ENCODE measurements at places on chromosomes 2 and 18. TPM values are rescaled to one million over a fixed set of nuclear protein-coding genes. Genes with fewer than 3 reads are reported as not detected.

- DNase-seq: no peak
Observed at GRCh38 chr2:38074058-38074763, 1.7 kb downstream of the CYP1B1 start.

DNA sequence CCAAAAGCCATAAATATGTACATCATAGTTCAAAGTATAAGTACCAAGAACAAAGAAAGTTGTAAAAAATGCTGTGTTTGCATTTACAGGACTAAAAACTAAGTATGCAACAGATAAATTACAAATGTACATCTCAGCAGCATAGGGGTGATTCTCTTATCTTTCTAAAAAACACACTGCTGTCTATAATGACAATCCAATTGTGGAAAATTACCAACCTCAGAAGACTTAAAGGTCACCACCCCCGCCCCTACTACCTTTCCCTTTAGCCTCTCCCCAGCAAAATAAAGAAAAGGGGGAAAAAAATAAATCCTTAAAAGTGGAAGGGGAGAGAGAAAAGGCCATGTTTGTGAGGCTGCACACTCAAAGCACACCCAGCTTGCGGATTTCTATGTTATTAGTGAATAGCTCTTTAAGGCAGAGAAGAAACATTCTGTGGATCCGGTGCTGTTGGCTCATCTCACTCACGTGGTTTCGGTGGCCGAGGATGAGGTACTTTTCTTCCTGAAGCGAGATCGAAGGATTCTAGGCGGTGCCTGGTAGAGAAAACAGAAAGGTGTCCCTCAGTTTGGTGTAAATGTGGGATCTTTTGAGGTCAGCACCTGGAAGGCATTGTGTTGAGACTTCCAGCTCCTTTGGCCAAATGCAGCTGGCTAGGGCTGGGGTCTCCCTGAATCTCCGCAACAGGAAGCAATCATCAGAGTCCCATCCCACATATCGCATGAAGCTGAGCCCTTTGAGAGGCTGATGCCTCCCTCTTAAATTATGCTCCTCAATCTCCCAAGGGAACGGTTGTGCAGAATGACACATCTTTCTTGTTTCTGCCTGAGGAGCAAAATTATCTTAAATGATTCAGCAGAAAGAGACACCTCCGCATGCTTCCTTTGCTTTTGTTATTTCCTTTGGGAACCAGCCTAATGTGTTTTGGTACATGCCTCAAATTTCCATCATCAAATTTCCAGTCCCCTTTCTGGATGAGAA lies 17.6 kb downstream of the MRPL35 start:
- DNase-seq: no peak

DNA sequence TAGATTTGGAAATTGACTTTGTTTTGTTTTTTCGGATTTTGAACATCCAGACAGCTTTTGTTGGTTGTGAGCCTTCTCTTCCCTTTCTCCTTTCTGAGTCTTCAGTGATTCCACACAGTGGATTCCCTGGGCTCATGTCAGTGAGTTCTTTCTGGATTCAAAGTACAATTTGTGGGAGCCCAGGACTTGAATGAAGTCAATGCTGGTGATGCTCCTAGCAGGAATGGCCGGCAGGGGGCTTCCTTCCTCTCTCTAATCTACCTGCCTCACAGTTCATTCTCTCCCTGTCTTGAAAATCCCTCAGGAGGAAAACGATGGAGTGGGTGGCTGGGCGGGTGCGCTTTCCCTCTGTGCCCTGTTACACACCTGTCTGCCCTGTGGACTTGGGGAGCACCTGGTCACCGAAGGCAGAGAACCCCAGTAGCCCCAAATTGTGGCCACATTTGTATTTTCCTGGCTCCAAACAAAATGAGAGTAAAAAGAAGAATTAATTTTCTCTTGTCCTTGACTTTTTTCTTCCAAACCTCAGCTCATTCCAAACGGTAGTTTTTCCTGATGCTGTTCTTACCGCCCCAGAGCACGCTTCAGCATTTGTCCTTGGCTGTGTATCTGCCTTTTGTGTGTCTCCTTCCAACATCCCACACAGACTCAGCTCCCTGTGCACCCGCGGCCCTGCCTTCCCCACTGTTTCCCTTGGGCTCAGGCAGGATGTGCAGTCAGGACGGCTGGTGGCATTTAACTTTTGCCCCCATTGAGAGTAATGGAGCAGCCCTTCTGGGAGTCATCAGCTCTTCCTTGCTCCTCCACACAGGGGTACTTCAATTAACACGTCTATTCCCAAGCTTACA lies 86.6 kb downstream of the MARCO start:
- DNase-seq: no peak

- no peak for DNase-seq
Observed at GRCh38 chr18:59140302-59140885, 710 bp downstream of the SEC11C start.

GRCh38 chr2:102438578-102438977 lies 15.6 kb downstream of the IL18RAP start:
- DNase-seq: no peak

GRCh38 chr2:167759531-167759930 lies 487.9 kb downstream of the STK39 start:
- DNase-seq: no peak

GRCh38 chr2:102069311-102069974 lies 73.1 kb upstream of the IL1R1 start:
- DNase-seq: no peak

- DNase-seq: no peak
Observed at GRCh38 chr2:1745171-1746023, 1.1 kb upstream of the PXDN start.

GRCh38 chr2:216139884-216140283 lies 30.7 kb downstream of the XRCC5 start:
- DNase-seq: no peak

GRCh38 chr2:76516861-76517573 lies 806.3 kb upstream of the GCFC2 start:
- no peak for DNase-seq

GRCh38 chr2:60341151-60341550 lies 212.3 kb downstream of the BCL11A start:
- DNase-seq: peak; percentile 5

GRCh38 chr2:169110419-169110818 lies 41.1 kb downstream of the DHRS9 start:
- no peak for DNase-seq

GRCh38 chr2:109176928-109177327 lies 47.9 kb downstream of the SH3RF3 start:
- DNase-seq: no peak

GRCh38 chr2:26905341-26906198 lies 57.6 kb downstream of the DPYSL5 start:
- no peak for DNase-seq

DNA sequence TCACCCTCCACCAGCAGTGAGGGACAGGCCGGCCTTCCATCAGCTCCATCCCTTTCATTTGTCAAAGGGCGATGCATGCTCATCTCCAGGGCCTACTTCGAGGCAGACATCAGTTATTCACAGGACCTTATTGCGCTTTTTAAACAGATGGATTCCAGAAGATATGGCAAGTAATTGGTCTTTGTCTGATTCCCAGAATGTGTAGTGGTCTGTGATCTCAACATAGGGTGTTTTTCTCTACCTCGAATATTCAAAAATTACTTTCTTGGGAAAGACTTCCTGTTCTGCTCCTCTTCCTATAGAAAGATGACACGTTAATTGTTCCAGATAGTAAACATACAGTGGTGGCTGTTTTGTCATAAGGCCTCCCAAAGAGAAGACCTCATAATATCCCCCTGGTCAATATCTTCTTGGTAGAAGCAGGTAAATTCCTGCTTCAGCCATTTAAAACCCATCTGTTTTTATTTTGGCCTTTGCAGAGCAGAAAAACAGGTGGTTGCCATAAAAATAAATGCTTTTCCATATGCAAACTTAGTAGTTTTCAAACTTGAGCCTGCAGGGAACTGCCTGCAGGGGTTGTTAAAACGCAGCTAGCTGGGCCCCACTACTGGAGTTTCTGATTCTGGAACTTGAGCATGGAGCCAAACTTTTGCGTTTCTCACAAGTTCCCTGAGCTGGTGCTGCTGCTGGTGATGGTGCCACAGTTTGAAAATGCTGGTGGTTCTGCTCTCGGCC lies 8.2 kb downstream of the SMARCAL1 start:
- no peak for DNase-seq

The SALL3 gene
- total RNA-seq: not detected

The FER1L5 gene
- total RNA-seq: not detected

The TANC1 gene
- 11.6 TPM for total RNA-seq

The ACMSD gene
- not detected for total RNA-seq

The COBLL1 gene
- 10.6 TPM for total RNA-seq

The CCDC121 gene
- total RNA-seq: 2.9 TPM

The LYG2 gene
- not detected for total RNA-seq

The LINC00305 gene
- total RNA-seq: not detected

The ATF2 gene
- 34.9 TPM for total RNA-seq

Measured in SJSA1 (cell line).